ENCODE measurements at places on chromosomes 1 and 21.
A peak's percentile ranks its signal among the peaks of the same experiment; 100 is the strongest.

GRCh38 chr21:42002421-42002958, 7.7 kb downstream of the ZBTB21 start:
- DNase-seq, result peak; percentile 8

DNA sequence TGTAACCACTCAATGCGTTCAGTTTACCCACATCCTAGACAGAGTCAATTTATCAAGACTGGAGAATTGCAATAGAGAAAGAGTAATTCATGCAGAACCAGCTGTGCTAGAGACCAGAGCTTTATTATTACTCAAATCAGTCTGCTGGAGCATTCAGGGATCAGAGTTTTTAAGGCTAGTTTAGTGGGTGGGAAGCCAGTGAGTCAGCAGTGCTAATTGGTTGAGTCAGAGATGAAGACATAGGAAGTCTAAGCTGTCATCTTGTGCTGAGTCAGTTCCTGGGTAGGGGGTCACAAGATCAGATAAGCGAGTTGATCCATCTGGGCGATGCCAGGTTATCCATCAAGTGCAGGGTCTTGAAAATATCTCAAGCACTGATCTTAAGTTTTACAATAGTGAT, 499.6 kb downstream of the MRPL39 start:
- DNase-seq, result no peak

GRCh38 chr1:200992382-200993048, 31.0 kb downstream of the KIF21B start:
- no peak for DNase-seq

GRCh38 chr1:85188530-85188929, 12.3 kb downstream of the SYDE2 start:
- no peak for DNase-seq

DNA sequence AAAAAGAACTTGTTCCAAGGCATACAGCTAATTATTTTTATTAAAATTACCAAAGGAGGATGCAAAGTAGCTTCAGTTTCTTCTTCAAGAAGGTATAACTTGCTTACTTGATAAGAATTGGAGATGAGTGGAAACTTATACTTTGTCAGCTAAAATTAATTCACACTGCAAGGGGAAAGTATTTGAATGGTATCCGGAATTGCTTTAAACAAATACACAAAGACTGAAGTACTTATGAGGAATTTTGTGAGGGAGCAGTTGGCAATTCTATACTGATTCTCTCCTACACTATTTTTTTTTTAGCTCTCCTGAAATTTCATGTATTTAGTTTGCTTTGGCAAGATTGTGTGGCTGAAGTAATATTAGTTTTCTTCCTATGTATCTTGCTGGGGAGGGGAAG, 39.2 kb upstream of the GRIK1 start:
- no peak for DNase-seq

DNA sequence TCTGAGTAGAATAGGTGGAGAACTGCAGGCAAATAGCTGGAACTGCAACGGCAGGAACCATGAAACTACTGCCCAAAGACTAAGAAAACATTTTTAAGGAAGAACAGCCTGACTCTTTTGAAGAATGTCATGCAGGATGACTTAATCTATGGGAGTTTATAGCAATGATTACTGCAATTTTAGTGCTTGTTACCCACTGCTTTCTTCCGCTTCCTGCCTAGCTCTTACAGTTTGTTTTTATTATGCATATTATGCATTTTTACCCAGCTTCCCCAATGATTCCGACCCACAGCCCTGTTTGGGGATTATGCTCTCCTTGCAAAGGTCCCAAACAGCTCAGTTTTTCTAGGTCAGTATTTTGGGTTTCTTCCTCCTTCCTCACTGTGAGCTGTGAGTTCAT, 71.2 kb downstream of the PCNX2 start:
- no peak for DNase-seq

- DNase-seq, result no peak
Observed at GRCh38 chr1:210363119-210363518, 34.4 kb downstream of the HHAT start.

GRCh38 chr1:229128066-229128608, 142.8 kb upstream of the RAB4A start:
- no peak for DNase-seq

DNA sequence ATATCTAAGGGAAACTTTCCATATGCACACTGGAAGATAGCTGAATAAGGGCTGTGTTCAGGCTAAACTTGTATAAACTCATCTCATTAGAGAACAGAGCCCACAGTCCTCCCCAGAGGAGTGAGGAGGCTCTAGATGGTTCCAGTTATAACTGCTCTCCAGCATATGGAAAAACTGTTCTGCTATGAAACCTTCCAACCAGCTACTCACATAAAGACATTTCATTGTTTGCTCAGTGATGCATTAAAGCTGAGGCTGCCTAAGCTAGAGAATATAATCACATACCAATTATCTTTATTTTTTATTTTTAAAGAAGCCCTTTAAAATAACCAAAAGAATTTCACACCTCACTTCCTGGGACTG, 13.3 kb downstream of the AHCYL1 start:
- no peak for DNase-seq

GRCh38 chr1:215567491-215568298, 591 bp downstream of the KCTD3 start:
- DNase-seq, result no peak

GRCh38 chr1:229973297-229973612, 93.8 kb upstream of the GALNT2 start:
- DNase-seq, result no peak

DNA sequence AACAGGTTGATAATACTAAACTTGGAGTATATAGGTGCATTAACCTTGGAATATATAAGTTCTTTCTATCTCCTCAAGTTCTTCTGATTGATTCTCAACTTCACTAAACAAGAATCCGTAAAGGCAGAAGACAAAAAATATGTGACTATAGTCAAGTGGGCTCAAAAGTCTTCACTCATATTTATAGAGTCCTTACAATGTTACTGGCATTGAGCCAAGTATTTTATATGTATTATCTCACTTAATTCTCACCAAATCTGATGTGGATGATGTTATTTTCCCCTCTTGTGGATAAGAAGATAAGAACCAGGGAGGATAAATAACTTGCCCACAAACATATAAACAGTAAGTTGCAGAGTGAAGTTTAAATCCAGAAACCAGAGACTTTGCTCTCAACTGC, 486.9 kb downstream of the LRRIQ3 start:
- no peak for DNase-seq

DNA sequence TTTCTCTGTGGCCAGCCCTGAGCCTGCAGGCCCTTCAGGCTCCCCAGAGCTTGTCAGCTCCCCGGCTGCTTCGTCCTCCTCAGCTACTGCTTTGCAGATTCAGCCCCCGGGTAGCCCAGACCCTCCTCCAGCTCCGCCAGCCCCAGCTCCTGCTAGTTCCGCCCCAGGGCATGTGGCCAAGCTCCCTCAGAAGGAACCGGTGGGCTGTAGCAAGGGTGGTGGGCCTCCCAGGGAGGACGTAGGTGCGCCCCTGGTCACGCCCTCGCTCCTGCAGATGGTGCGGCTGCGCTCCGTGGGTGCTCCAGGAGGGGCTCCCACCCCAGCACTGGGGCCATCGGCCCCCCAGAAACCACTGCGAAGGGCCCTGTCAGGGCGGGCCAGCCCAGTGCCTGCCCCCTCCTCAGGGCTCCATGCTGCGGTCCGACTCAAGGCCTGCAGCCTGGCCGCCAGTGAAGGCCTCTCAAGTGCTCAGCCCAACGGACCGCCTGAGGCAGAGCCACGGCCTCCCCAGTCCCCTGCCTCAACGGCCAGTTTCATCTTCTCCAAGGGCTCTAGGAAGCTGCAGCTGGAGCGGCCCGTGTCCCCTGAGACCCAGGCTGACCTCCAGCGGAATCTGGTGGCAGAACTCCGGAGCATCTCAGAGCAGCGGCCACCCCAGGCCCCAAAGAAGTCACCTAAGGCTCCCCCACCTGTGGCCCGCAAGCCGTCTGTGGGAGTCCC, 45.4 kb downstream of the YARS1 start:
- DNase-seq, result no peak

DNA sequence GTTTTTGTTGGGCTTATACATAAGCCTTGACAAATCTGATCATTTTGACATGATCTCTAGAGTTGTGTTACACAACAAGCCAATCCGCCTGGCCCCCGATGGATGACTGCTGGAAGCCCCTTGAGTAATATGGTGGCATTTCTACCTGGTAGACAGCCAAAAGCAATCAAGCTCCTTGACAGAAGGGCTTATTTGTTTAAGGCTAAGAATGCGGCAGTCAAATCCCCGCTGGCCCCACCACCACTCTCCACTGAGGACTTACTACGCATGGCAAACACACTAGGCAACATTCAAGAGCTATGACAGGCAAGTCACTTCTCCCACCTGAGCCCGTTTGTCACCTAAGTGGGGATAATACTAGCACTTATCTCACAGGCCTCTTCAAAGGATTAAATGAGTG, 33.4 kb upstream of the C1orf198 start:
- DNase-seq, result no peak

DNA sequence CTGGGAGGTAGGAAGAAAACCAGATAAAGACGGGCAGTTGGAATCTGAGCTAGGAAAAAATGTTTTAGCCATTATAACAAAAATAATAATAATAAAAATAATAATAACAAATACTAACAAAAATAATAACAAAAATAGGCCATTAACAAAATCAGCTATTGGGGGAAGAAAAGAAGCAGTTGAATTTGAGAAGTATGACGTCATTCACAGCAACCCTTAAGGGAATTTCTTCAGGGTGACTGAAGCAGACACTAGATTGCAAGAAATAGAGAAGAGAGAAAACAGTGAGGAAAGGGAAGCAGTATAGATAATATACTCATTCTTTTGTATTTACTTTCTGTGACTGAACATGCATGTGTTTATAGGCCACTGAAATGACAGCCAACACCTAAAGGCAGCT, 20.0 kb downstream of the KRTAP19-8 start:
- DNase-seq, result no peak

- no peak for DNase-seq
Observed at GRCh38 chr1:201264554-201264953, 18.8 kb upstream of the PKP1 start.

GRCh38 chr1:221912230-221912629, 170.3 kb upstream of the DUSP10 start:
- DNase-seq, result no peak

- no peak for DNase-seq
Observed at GRCh38 chr21:39063517-39063916, 119.7 kb downstream of the PSMG1 start.

DNA sequence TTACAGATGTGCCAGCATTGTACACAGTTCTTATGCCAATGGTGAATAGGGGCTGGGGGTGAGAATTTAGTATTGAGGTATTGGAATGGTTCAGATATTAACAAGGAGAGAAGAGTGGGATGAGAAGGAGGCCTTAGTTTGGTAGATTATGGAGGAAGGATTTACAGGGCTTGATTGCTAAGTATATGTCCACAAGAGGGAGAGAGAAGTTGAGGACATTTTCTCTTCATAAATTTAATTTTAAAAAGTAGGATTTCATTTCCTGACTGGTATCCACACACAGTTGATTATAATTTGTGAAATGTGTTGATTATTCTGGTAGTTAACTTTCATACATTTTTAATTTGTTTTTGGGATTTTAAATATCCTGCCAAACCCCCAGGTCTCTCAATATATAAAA, 213.0 kb downstream of the ADGRL2 start:
- DNase-seq, result no peak

- no peak for DNase-seq
Observed at GRCh38 chr1:61332196-61332753, 249.9 kb downstream of the NFIA start.

GRCh38 chr1:150578272-150579109, 919 bp downstream of the MCL1 start:
- DNase-seq, result peak; percentile 36

- DNase-seq, result no peak
Observed at GRCh38 chr1:18989896-18990295, 33.4 kb upstream of the IFFO2 start.

GRCh38 chr21:45335151-45335760, 47.6 kb upstream of the POFUT2 start:
- no peak for DNase-seq

GRCh38 chr1:216422821-216423520, at the start of gene USH2A:
TSS of gene USH2A (minus strand) at chr1:216423448. CDS start at chr1:216422336, 1,112 bp downstream.
- no peak for DNase-seq

DNA sequence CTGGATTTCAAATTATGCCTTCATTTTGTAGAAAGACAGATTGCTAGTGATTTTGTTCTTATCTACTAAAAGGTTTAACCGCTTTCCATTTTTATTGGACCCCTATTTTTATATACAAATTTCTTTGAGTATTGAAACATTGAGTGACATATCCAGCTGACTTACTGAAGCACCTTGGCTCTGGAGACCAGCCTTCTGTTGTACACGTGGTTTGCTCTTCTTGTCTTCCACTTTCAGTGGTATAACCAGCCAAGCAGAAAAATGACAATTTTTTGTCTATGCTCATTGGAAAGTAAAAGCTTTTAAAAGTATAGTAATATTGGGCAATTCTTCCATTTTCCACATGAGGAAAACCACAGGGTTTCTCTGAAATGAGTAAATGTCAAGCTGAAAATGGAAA, 4.4 kb downstream of the F13B start:
- no peak for DNase-seq

DNA sequence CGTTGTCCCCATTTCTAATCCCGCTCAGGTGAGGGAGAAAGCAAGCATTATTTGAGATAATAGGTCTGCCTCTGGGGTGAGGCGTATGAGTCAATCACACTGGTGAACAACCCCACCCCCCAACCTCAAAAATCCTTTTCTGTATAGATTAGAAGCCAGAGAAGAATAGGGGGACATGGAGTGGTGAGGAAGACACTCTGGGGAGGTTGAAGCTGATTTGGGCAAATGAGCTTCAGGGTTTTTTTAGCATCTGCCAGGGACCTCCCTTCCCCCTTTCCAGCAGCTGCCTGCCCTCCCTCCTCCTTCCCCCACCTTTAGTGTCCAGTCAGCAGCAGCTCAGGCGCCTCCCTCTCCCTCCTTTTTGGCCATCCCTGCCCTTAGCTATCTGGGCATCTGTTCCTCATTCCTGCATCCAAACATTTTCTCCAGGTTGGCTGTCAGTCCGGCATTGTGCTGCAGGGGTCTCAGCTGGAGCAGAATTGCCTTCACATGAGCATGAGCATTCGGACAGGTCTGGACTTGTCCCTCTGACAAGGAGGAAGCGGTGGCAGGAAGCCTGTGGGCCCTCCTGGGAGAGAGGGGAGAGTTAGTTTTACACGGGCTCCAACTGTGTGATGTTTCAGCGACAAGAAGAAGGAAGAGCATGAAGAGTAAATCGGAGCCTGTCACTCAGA, 30.8 kb upstream of the PTGFRN start:
- DNase-seq, result no peak

DNA sequence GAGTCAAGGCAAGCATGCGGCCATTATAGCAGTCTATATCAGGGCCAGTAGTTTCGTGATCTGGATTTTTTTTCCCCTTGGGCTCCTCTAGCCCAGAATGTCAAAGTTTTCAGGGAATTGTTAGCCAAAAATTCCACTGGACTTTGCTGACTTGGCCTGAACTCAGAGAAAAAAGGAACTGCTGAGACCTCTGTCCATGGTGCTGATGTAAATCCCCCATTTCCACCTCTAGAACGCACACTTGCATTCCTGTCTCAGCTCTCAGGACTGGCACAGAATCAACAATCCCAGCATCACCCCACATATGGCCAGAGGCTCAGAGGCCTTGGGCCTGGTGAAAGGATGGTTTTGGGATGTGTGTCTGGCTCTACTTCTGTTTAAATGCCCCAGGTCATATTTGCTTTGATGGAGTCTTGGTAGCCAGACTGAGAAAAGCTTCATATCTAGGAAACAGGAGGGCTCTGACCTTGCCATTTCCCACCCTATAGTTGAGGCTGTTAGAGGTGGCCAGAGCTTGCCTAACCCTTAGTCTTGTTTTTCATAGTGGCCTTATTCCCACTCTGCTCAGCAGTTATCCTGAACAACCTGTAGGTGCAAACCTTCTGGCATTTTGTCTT, 16.9 kb upstream of the EFCAB14 start:
- no peak for DNase-seq

- DNase-seq, result no peak
Observed at GRCh38 chr1:161000736-161001480, 20.0 kb downstream of the F11R start.

- DNase-seq, result no peak
Observed at GRCh38 chr1:18443587-18444520, 36.9 kb upstream of the KLHDC7A start.

All from CD4-positive, alpha-beta T cell treated with Interferon gamma for 1 hour (primary cell).